ENCODE measurements at places on chromosomes 11 and 22. TPM values are rescaled to one million over a fixed set of nuclear protein-coding genes. Genes with fewer than 3 reads are reported as not detected.

The GATD1 gene
- total RNA-seq: 26.9 TPM

The NPAS4 gene
- total RNA-seq: not detected

The ABCG4 gene
- total RNA-seq: 0.22 TPM

The GGTLC2 gene
- not detected for total RNA-seq

The PARVA gene
- 107 TPM for total RNA-seq

The SAA2 gene
- 0.13 TPM for total RNA-seq

The PDXP gene
- 3.8 TPM for total RNA-seq

The OOSP3 gene
- not detected for total RNA-seq

The TENM4 gene
- total RNA-seq: 0.13 TPM

The TRIM29 gene
- total RNA-seq: 13.1 TPM

The HOATZ gene
- total RNA-seq: not detected

The ST14 gene
- total RNA-seq: not detected

The GSTT2B gene
- total RNA-seq: 1.7 TPM

The OR8H3 gene
- total RNA-seq: not detected

The CDC42BPG gene
- under 0.01 TPM for total RNA-seq

The NPTXR gene
- total RNA-seq: 2.6 TPM

The RAB3IL1 gene
- total RNA-seq: 8.5 TPM

The FCHSD2 gene
- 23.5 TPM for total RNA-seq

The HBB gene
- not detected for total RNA-seq

The LRRC32 gene
- 13.5 TPM for total RNA-seq

The EXPH5 gene
- total RNA-seq: 10.8 TPM

The IFITM1 gene
- total RNA-seq: 51.7 TPM

The ACCS gene
- total RNA-seq: 13.0 TPM

The PGR gene
- total RNA-seq: 0.86 TPM

The SCO2 gene
- total RNA-seq: 2.5 TPM

The SUSD2 gene
- total RNA-seq: 18.2 TPM

The TMA7B gene
- not detected for total RNA-seq

The B3GAT1 gene
- total RNA-seq: not detected

The CELSR1 gene
- total RNA-seq: 14.9 TPM

The DLG2 gene
- total RNA-seq: 3.5 TPM

The OR51E2 gene
- total RNA-seq: not detected

The RIBC2 gene
- total RNA-seq: 0.76 TPM

The MAJIN gene
- not detected for total RNA-seq

The RGL4 gene
- total RNA-seq: not detected

The PPME1 gene
- 27.1 TPM for total RNA-seq

The TMPRSS6 gene
- not detected for total RNA-seq

The DCDC1 gene
- 1.6 TPM for total RNA-seq

The OR10A2 gene
- not detected for total RNA-seq

The BDNF gene
- 5.0 TPM for total RNA-seq

The APOA5 gene
- total RNA-seq: not detected

The OR1S2 gene
- not detected for total RNA-seq

The C1QTNF4 gene
- 0.22 TPM for total RNA-seq

The CD3D gene
- not detected for total RNA-seq

The VPREB3 gene
- total RNA-seq: not detected

The RAC2 gene
- total RNA-seq: 5.4 TPM

The INS gene
- not detected for total RNA-seq

The SLC25A45 gene
- 3.8 TPM for total RNA-seq

The OR8D2 gene
- not detected for total RNA-seq

The SEC14L2 gene
- 18.2 TPM for total RNA-seq

The MMP8 gene
- total RNA-seq: not detected

The KRTAP5-9 gene
- total RNA-seq: not detected

Data from articular chondrocyte of knee joint (primary cell).